ENCODE measurements at places on chromosomes 5 and 9. TPM values are rescaled to one million over a fixed set of nuclear protein-coding genes. Genes with fewer than 3 reads are reported as not detected.

GRCh38 chr5:27995867-27996266 lies 957.5 kb upstream of the CDH9 start:
- H3K27ac ChIP-seq = no peak overlapping the region
- no peaks in the 10 kb centered on the region for H3K4me1 ChIP-seq
- DNase-seq = no peak
- H3K36me3 ChIP-seq = no peaks in the 10 kb centered on the region

DNA sequence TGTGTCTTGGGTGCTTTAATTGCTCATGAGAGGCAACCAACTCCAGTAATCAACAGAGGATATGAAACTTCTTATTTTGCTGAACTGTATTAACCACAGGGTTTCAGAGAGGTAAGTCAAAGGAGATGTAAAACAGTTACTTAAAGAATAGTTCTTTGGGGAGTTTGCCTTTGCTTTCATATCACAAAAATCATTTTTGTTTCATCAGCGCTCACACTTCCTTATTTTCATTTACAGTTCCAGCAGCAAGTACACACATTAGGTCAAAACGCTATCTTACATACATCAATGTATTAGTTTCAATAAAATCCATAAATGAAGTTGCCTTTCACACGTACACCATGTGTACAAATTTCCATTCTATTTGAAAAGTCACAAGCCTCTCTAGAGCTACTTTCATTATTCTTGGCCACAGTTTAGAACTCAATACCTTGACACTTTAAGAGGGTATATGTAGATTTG lies 50.1 kb downstream of the ST8SIA4 start:
- H3K36me3 ChIP-seq = no peaks in the 10 kb centered on the region
- H3K27ac ChIP-seq = no peak overlapping the region
- H3K4me1 ChIP-seq = peaks cover 9% of the 10 kb centered on the region
- no peaks in the 10 kb centered on the region for H3K27me3 ChIP-seq
- no peak overlapping the region for H3K4me3 ChIP-seq

DNA sequence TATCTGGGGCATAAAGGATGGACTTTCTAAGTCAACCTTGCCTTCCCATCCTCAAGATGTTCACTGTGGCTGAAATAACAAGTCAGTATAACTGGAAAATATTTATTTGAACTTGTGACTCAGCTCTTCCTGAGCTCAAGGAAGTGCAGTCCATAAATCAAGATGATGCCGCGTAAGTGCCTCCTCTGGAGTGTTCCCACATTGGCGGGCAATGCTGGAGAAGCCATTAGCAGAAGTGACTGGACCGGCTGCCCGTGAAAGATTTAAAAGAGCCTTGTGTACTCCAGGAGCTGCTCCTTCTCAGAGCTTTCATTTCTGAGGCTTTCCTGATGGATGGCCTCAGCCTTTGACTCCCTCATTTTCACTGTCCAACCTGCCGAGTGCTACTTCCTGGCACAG lies 17.4 kb downstream of the TMOD1 start:
- H3K4me3 ChIP-seq = no peak overlapping the region
- H3K4me1 ChIP-seq = no peaks in the 10 kb centered on the region
- no peak for DNase-seq
- H3K27ac ChIP-seq = no peak overlapping the region
- no peaks in the 10 kb centered on the region for H3K27me3 ChIP-seq

DNA sequence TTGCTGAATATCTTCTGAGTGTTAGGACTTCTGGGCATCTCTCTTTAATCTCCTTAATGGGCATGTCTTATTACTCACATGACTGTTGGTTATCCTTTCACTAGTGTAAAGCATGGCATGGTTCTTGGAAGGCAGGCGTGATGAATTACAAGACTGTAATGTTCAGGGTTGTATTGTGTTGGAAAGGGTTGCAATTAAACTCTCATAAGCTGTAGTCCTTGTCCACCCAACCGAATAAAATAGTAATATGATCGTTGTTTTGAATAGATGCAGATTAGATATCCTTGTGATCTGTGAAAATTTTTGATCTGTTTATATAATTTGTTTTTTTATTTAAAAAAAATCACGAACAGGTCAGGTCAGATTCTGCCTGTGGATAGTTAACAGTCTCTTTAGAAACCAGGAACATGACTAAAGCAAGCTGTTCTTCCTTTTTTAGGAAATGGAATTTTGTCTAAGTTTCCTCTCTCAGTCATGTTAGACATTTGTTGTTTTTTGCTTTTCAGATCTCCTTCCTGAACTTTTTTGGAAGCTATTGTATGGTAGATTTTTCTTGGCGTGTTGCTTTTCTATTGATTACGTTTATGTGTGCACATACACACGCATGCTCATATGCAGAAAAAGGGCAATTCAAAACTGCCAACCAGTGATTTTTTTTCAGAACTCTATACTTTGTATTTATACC lies 121.8 kb downstream of the ARHGEF28 start:
- no peak overlapping the region for H3K27ac ChIP-seq
- DNase-seq = no peak
- H3K36me3 ChIP-seq = no peaks in the 10 kb centered on the region
- H3K4me3 ChIP-seq = no peak overlapping the region

The SLC6A18 gene
- total RNA-seq = not detected

The TMEM174 gene
- total RNA-seq = not detected

The ITK gene
- total RNA-seq = 481 TPM

The CD180 gene
- 2.0 TPM for total RNA-seq

GRCh38 chr5:166349046-166349445 lies 1942.4 kb upstream of the WWC1 start:
- no peaks in the 10 kb centered on the region for H3K27me3 ChIP-seq
- H3K4me3 ChIP-seq = no peak overlapping the region
- H3K4me1 ChIP-seq = no peaks in the 10 kb centered on the region
- no peak for DNase-seq
- H3K36me3 ChIP-seq = no peaks in the 10 kb centered on the region
- no peak overlapping the region for H3K27ac ChIP-seq

DNA sequence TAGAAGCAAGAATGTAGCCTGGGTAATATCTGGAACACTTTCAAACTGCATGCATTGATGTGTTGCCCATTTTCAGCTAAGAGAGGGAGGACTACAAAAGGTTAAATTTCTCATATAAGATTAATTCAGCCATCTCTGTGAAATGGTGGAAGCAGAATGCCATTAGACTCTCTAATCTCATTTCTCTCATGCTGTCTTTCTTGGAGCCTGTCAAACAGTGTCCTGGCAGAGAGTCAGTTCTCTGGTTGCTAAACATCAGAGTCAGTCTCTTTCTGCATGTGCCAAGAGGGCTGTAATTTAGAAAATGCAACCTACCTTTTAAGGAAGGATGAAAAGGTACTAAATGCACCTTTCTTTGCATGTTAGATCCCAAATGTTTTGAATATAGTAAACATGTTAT lies 910 bp upstream of the GARNL3 start:
- no peaks in the 10 kb centered on the region for H3K4me1 ChIP-seq
- H3K27me3 ChIP-seq = no peaks in the 10 kb centered on the region
- no peak overlapping the region for H3K4me3 ChIP-seq
- DNase-seq = no peak
- H3K27ac ChIP-seq = no peak overlapping the region

The LCN2 gene
- not detected for total RNA-seq

The DDX4 gene
- not detected for total RNA-seq

The CYFIP2 gene
- total RNA-seq = 435 TPM

The LRRC70 gene
- total RNA-seq = 5.7 TPM

- H3K27me3 ChIP-seq = no peaks in the 10 kb centered on the region
- H3K36me3 ChIP-seq = peaks cover 35% of the 10 kb centered on the region
- H3K4me3 ChIP-seq = no peak overlapping the region
- H3K4me1 ChIP-seq = no peaks in the 10 kb centered on the region
These were observed 116.6 kb downstream of the KLHL3 start for GRCh38 chr5:137619191-137619870.

DNA sequence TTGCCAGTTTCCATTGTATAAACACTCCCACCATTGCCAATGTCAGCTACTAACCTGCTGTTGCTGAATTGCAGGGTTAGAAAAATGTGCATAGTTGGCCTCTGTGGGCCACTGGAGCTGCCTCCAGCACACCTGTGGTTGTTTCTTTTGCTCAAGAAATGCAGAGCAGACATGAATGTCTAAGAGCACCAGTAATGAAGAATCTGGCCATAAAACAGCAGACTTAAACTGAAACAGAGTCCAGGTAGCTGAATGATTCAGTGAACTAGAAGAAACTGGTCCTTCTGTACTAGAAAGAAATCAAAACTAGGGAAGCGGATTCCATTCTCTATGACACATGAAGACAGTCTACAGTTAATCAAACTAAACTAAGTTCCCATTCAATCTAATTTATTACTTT lies 48.2 kb downstream of the NUDT12 start:
- no peaks in the 10 kb centered on the region for H3K27me3 ChIP-seq
- H3K36me3 ChIP-seq = no peaks in the 10 kb centered on the region
- no peaks in the 10 kb centered on the region for H3K4me1 ChIP-seq
- H3K4me3 ChIP-seq = no peak overlapping the region
- no peak overlapping the region for H3K27ac ChIP-seq

- H3K27ac ChIP-seq = no peak overlapping the region
- no peaks in the 10 kb centered on the region for H3K36me3 ChIP-seq
- H3K4me1 ChIP-seq = peaks cover 28% of the 10 kb centered on the region
- H3K4me3 ChIP-seq = no peak overlapping the region
- DNase-seq = no peak
- no peaks in the 10 kb centered on the region for H3K27me3 ChIP-seq
These were observed 1.9 kb downstream of the AP3S1 start for GRCh38 chr5:115843444-115844130.

DNA sequence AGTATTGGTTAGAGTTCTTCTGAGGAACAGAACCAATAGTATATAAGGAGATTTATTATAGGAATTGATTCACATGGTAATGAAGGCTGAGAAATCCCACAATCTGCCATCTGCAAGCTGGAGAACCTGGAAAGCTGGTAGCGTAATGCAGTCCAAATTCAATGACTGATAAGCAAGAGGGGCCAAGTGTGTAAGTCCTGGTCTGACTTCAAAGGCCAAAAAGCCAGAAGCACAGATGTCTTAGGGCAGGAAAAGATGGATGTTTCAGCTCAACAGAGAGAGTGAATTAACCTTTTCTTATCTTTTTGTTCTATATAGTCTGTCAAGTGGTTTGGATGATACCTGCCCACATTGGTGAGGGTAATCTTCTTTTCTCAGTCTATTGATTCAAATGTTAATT lies 146.4 kb downstream of the FGF10 start:
- H3K27me3 ChIP-seq = no peaks in the 10 kb centered on the region
- DNase-seq = no peak
- H3K27ac ChIP-seq = no peak overlapping the region
- H3K4me3 ChIP-seq = no peak overlapping the region

The CARTPT gene
- not detected for total RNA-seq

- no peaks in the 10 kb centered on the region for H3K4me1 ChIP-seq
- no peak overlapping the region for H3K27ac ChIP-seq
- no peak overlapping the region for H3K4me3 ChIP-seq
- no peak for DNase-seq
These were observed 111.9 kb upstream of the FST start for GRCh38 chr5:53368516-53368915.

DNA sequence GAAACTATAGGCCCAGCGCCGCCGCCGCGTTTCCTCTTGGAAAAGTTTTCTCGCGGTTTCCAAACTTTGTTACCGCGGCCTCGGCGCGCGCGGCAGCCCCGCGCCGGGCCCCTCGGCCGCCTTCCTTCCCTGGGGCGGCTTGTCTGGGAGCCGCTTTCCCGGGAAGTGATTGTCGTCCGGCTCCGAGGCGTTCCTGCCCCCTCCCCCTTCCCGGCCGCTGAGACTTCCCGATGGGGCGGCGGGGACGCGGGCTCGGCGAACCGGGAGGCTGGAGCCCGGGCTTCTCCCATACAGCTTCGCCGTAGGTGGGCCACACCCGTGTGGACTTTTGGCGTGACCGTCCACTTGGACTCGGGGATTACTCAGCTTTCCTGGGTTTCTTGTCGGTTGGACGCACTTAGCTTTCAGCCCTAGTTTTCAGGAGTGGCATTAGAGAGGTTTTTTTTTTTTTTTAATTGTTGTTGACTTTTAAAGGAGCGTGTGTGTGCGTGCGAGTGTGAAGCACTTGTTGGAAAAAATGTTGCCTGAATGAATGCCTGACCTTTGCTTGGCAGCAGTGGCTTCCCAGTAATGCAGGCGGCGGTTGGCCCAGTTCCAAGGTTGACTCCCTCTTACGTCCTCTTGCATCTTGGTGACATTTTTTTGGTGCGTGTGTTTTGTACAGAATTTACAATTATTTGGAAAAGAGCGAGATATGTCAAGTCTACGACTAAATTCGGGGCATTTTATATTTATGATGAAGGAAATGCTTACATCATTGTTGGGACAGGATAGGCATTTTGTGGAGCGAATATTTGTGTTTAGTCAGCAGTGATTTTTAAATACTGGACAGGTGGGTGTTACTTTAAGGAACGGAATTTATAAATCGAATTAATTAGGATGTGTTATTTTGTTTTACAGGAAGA lies 821 bp downstream of the CTNNA1 start:
- no peaks in the 10 kb centered on the region for H3K27me3 ChIP-seq
- H3K36me3 ChIP-seq = no peaks in the 10 kb centered on the region
- H3K4me1 ChIP-seq = peaks cover 7% of the 10 kb centered on the region
- peak; percentile 47 for DNase-seq

DNA sequence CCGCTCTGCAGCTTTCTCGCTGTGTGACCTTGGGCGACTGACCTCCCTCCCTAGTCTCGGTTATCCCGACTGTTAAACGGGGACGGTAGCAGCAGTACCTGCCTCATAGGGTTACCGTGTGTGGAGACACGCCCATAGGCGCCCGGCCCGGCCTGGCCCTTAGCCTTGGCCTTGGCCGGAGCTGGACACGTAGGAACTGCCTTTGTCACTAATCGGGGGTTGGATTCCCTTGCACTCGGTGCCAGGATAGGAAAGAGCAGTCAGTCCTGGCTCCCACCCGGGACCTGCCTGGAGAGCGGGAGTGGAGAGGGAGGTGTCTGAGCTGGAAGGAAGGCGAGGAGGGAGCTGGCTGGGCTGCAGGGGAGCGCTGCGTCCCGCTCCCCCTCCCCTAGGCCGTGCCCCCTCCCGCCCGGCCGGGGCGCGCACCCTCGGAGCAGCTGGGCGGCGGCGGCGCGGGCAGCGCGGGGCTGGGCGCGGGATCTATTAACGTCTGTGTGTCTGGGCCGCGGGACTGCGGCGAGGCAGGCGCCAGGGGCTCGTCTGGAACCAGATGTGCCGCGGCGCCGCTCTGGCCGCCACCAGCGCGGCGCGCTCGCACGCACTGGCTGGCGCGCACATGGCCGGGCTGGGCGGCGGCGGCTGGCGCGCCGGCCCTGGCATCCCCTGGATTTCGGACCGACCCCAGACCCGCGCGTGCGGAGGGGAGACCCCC lies 31.7 kb downstream of the PRRX2 start:
- no peak overlapping the region for H3K4me3 ChIP-seq
- H3K27ac ChIP-seq = no peak overlapping the region
- no peak for DNase-seq
- no peaks in the 10 kb centered on the region for H3K4me1 ChIP-seq
- H3K27me3 ChIP-seq = no peaks in the 10 kb centered on the region
- no peaks in the 10 kb centered on the region for H3K36me3 ChIP-seq

DNA sequence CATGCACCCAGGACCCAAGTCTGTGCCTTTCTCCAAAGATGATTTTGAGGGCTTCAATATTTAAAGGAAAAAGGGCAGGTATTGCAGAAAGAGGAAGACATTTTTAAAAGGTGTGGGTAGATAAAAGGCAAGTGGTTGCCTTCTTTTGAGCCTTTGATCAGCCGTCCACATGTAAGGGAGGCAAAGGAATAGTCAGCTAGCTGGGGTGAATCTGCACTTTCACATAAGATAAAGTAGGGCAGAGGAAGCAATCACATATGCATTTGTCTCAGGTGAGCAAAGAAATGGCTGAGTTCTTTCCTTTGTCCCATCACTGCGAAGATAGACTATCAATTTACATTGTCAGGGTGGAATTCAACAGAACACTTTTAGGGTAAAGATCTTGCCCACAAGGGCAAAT lies 19.9 kb downstream of the MGAT1 start:
- DNase-seq = no peak
- no peaks in the 10 kb centered on the region for H3K27me3 ChIP-seq
- H3K27ac ChIP-seq = no peak overlapping the region

The HTR1A gene
- not detected for total RNA-seq

The SLU7 gene
- 71.8 TPM for total RNA-seq

The ARHGEF28 gene
- total RNA-seq = 0.03 TPM

Measured in naive thymus-derived CD4-positive, alpha-beta T cell (primary cell).